Activated T-helper 2 cell treated with anti-CD3 and anti-CD28 coated beads, Interferon-gamma antibody, Interleukin-2, Interleukin-4, amounts not matched to agents 10 μg/mL and 5 μg/mL and 100 μg/mL, durations not matched to agents 14 hours and 24 hours and 36 hours (primary cell): ENCODE measurements at places on chromosomes 2 and 18. TPM values are rescaled to one million over a fixed set of nuclear protein-coding genes. Genes with fewer than 3 reads are reported as not detected.

Gene OSBPL6
- total RNA-seq, result 1.8 and 2.3 TPM in 2 replicates

Gene CNGA3
- total RNA-seq, result not detected in 2 replicates

Gene NFATC1
- 95.0 and 99.9 TPM in 2 replicates for total RNA-seq

Gene EML6
- 0.23 and 0.25 TPM in 2 replicates for total RNA-seq

Gene IL1RL1
- total RNA-seq, result 10.7 and 11.1 TPM in 2 replicates
